ENCODE measurements at places on chromosomes 6 and 20.
A peak's percentile ranks its signal among the peaks of the same experiment; 100 is the strongest.

- no peak for DNase-seq
These were observed 14.0 kb upstream of the FAM50B start for GRCh38 chr6:3835055-3835731.

DNA sequence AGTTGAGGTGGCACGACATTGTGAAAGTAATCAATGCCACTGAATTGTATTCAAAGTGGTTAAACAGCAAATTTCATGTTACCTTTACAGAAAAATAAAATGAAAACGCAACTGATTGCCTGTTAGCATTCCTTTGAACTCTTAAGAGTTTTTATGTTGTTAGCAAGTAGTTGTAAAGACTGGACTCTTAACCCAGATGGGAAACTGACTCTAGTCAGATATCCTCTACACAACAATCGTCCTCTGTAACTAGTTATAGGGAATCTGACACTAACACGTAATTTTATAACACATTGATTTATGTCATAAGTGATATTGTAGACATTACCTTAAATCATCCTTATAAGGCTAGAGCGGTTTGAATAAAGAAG lies 3.0 kb upstream of the FBXO9 start:
- no peak for DNase-seq

GRCh38 chr6:50062051-50062450 lies 12.3 kb upstream of the DEFB112 start:
- DNase-seq: no peak

- no peak for DNase-seq
These were observed 161.4 kb downstream of the LY86 start for GRCh38 chr6:6749702-6750491.

DNA sequence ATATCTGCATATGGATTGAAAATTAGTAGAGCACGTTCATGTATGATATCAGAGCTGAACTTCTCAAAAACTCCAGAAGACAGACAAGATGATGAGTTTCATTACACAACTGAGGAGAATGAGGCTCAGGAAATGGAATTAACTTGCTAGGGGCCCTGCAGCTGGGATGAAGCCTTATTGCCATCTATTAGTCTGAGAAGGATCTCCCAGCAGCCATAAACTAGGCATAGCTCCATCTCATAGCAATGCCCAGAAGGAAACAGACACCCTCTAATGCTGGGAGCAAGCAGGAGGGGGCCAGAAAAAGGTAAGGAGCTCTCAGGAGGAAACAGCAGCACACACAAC lies 18.0 kb downstream of the TFEB start:
- no peak for DNase-seq

DNA sequence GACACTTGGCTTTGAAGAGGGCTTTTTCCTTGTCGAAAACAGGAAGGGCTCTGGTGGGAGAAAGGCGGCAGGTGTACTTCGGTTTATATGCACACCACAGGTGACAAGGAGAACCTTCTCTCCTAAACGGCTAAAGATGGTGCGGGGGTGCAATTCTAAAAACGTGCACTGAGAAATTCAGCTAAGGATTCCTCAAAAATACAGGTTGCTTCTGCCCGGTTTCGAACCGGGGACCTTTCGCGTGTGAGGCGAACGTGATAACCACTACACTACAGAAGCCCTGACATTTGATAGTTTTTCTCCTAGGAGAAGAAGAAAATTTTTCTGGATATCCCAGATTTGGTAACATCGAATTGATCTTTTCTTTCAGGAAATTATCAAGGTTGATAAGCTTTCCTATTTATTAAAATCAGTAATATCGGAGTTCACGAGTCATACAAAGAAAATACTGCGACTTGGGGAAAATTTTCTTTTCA lies 32.0 kb downstream of the POM121L2 start:
- DNase-seq: peak; percentile 59

- no peak for DNase-seq
These were observed 155.9 kb downstream of the MYLK4 start for GRCh38 chr6:2594868-2595267.

DNA sequence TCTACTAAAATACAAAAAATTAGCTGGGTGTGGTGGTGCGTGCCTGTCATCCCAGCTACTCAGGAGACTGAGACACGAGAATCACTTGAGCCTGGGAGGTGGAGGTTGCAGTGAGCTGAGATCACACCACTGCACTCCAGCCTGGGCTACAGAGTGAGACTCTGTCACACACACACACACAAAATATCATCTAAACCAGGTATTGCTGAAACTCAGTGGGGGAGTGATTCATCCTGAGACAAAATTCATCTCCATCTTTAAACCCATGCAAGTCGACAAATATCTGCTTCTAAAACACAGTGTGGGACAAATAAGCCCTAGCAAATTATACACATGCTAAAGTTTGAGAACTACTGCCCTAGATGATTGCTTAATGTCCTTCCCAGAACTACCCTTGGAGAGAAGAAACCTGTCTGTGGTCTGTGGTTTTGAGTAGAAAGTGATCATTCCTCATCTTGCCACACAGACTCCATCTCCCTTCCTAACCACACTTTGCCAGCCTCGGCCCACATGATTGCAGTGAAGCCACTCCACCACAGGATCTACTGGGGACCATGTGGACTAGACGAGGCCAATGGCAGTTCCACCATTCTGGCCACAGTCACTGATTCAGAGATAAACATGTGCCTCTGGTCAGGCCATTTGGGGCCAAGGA lies 130.3 kb downstream of the OPRM1 start:
- DNase-seq: no peak

Measured in NCI-H2081 (cell line).